Activated CD8-positive, alpha-beta T cell treated with anti-CD3 and anti-CD28 coated beads, Interleukin-2, amount 10 ng/mL, durations not matched to agents 7 days and 5 days (primary cell): ENCODE measurements at places on chromosomes 1 and 21.

- DNase-seq = no peak
These were observed 11.5 kb downstream of the RIPK4 start for GRCh38 chr21:41755258-41755933.

- DNase-seq = no peak
These were observed 21.2 kb downstream of the ARID1A start for GRCh38 chr1:26717017-26717491.

GRCh38 chr1:153985941-153986761 is at the start of gene RAB13:
RAB13 (minus strand) TSS chr1:153986339; CDS start chr1:153986236, 103 bp downstream.
- no peak for DNase-seq

- no peak for DNase-seq
These were observed 15.3 kb upstream of the DIRAS3 start for GRCh38 chr1:68065766-68066165.

- no peak for DNase-seq
These were observed 110.0 kb downstream of the GLUL start for GRCh38 chr1:182281541-182281940.
